ENCODE measurements at places on chromosomes 6 and 20.

GRCh38 chr6:119453242-119454200 is 104.0 kb upstream of the MAN1A1 start:
- no peak for DNase-seq

- no peak for DNase-seq
Observed at GRCh38 chr20:47678536-47678935, 106.7 kb downstream of the SULF2 start.

GRCh38 chr20:12837646-12838045 is 171.1 kb upstream of the SPTLC3 start:
- no peak for DNase-seq

DNA sequence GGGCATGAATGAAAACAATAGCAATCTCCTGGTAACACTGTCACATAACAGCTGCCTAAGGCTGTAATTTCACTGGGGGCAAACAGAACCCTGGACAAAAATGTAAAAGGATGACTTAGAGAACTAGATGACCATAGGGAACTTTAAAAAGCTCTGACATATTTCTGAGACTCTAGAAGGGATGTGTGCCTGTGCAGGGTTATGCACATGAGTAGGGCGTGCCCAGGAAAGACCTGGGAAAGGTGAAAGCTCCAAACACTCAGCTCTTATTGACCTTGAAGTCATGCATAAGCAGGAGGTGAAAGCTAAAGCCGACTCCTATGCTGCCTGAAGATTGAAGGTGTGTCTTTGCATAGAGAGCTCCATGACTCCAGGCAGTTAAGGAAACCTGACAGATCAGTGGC is 118.4 kb upstream of the BTBD3 start:
- no peak for DNase-seq

DNA sequence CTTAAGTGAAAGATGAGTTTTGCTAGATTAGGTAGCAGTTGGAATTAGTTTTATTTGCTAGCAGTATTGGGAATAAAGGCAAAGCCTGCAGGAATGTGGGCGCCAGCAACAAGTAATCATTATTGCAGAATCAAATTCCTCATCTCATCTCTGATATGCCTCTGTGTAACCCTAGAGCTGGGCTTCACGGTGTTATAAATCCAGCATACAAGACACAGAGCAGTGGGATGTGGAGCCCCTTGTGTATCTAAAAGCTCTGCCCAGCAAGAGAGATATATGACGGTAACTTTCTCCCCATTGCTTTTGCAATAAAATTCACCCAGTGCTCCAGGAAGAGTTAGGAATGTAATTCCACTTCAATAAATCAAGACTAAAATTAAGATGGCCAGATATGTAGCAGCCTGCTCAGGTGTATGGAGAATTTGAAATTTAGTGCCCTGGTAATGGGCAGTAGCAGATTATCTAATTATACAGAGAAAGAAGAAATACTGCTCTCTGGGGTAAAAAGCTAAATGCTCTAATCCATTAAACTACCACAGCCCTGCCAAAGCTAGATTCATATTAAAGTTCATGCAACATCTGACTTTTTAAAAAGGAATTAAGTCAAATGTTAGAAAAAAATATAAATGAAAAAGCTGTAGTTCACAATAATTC is 5.6 kb upstream of the BLOC1S5 start:
- DNase-seq = no peak

All from T-helper 1 cell (primary cell).